ENCODE measurements at places on chromosomes 4 and X. TPM values are rescaled to one million over a fixed set of nuclear protein-coding genes. Genes with fewer than 3 reads are reported as not detected.

MAGEA4 gene
- total RNA-seq = not detected

DCAF8L2 gene
- not detected for total RNA-seq

TRIM61 gene
- not detected for total RNA-seq

FGF5 gene
- total RNA-seq = 0.60 TPM

GAGE10 gene
- not detected for total RNA-seq

CDS1 gene
- total RNA-seq = 0.30 TPM

PTTG2 gene
- total RNA-seq = 1.3 TPM

DNAAF6 gene
- total RNA-seq = not detected

SLC25A43 gene
- total RNA-seq = 45.4 TPM

WNK3 gene
- 2.1 TPM for total RNA-seq

DNA sequence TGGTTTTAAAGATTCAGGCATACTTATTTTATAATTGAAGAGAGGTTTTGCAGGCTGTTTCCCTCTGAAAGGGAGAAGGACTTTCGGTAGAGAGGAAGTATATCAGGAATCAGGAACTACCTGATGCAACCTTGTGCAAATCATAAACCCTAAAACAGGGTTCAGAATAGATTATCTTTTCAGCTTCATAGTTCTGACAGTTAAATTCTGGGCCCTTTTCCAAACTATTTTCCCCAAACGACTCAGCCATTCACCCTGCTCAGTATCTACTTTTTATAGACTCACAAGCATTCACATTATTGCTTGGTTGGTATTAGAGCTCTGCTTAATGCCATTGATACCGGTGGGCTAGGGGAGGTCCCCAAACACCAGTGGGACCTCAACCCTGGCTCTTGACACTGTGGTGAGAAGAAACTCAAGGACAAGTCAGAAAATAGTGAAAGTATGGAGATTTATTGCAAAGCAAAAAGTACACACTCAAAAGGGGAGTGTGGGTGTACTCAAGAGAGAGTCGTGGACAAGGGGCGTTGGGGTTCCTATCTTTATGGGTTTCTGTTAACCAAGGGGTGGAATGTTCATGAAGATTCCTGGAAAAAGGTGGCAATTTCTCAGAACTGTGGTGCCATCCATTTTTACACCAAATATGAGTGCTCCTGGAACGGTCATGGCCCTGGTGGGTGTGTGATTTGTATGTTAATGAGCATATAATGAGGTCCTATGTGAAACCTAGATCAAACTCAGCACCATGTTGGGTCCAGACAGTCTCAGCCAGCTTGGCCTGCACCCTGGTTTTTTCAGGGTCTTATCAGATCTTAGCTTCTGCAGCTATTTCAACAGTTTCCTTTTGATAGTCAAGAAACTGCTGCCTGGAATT, 238.3 kb downstream of the DCLK2 start:
- DNase-seq = no peak

- DNase-seq = no peak
Measured at GRCh38 chr4:172787111-172787510, 381.5 kb upstream of the GALNT7 start.

DNA sequence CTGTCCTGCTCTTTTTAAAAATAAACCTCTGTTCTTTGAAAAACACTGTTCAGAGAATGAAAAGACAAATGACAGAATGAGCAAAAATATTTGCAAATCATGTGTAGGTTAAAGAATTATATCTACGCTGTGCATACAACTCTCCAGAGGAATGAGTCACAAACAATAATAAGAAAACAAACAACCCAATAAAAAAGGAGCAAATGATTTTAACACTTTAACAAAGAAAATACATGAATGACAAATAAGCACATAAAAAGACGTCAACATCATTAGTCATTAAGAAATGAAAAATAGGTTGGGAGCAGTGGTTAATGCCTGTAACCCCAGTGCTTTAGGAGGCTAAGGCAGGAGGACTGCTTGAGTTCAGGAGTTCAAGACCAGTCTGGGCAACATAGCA, 21.1 kb upstream of the LRCH2 start:
- no peak for DNase-seq

GRCh38 chrX:79153348-79153747, 8.9 kb downstream of the GPR174 start:
- DNase-seq = no peak

DNA sequence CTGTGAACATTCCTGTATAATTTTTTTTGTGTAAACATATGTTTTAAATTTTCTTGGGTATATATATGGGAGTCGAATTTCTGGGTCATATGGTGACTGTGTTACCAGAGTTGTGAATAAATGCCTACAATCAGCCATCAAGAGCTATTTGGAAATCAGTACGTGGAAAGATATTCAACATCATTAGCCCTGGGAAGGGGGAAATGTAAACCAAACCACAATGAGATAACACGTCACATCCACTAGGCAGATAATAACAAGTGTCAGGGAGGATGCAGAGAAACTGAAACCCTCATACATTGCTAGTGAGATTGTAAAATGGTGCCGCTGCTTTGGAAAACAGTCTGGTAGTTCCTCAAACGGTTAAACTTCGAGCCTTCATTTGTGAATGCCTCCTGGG, 43.9 kb downstream of the LUZP4 start:
- no peak for DNase-seq

GRCh38 chrX:109830157-109830703, 97.2 kb upstream of the ACSL4 start:
- no peak for DNase-seq

DNA sequence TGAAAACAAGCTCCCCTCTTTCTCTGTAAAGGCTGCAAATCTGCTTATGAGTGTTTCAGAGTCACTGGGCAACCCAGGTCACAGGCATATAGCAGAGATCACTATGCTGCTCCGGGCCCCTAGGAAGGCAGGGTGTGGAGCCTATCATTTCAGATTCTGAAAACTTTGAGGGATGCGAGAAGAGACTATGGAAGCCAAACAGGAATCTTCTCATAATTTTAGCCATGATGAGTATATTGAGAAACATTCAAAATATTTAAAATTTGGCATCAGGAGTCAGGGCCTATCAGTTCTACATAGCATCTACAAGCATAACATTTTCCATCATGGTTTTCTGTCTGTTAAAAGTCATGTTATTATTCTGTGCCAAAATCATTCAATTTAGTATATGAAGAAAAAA, 61.7 kb upstream of the ATXN3L start:
- DNase-seq = no peak

DNA sequence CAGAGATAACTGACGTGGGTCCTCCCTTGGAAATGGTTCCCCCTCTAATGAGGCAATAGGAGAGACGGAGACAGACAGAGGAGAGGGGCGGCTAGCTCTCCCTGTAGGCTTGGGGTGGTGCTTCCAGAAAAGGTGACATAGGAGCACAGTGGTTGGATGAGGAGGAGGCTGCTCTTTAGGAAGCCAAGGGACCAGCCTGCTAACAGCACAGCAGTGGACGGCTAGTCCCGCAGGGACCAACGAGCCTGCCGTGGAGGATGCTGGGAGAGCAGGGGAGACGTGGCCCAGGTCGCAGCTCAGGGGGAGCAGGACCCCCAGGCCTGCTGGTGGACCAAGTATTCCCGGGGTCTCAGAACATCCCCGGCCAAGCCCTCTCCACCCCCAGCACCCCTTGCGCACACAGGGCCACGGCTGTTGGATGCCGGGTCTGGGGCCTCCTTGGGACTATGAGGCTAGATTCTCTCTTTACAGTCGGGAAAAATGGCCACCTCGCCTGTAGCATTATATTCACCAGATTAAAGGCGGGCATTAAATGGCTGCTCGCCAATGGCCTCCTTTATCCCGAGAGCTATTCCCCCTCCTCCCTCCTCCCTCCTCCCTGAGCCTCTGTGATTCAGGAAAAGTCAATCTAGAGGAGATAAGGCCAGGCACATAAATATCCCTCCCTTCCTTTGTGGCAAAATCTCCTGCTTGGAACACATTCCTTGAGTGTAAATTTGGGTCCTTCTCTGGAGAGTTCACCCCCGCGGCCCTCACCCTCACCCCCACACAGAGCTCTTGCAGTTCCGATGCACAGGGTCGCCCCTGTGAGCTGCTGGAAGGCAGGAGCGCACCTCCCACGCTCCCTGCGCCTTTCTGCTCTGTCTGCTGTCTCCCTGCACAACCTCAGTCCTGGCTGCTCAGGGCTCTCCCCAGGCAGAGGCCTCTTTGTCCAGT, 30.5 kb upstream of the NSG1 start:
- no peak for DNase-seq

DNA sequence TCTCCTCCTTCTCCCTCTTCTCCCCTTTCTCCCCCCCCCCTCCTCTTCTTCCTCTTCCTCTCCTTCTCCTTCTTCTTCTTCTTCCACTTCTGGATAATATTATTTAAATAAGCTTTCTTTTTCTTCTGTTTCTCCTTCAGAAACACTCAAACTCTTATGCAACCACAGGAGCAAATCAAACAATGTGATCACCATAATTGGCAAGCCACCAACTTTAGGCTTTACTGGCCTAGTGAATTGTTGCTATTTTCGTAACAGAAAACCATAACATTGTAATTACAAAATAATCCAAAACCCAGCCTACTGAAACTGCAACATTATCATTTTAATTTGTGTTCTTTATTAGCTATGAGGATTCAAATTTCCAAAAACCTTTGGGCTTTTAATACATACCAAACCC, 14.3 kb downstream of the DCAF8L1 start:
- DNase-seq = peak; percentile 5

DNA sequence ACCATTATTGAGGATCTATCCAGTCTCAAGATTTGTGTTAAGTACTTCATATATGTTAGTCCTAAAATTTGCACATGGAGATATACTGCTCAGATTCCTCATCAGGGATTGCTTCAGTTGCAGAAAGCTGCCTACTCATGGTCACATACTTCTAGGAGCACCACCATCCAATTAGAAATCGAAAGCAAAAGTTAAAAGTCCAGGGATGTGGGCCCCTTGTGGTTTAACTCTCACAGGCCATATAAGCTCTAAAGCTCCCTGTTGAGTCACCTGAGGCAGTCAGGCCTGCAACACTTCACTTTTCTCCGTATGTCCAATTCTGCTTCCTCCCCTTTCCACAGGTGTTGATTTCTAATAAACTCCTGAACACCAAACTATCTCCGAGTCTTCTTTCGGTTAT, 84.2 kb downstream of the CNOT6L start:
- DNase-seq = no peak

DNA sequence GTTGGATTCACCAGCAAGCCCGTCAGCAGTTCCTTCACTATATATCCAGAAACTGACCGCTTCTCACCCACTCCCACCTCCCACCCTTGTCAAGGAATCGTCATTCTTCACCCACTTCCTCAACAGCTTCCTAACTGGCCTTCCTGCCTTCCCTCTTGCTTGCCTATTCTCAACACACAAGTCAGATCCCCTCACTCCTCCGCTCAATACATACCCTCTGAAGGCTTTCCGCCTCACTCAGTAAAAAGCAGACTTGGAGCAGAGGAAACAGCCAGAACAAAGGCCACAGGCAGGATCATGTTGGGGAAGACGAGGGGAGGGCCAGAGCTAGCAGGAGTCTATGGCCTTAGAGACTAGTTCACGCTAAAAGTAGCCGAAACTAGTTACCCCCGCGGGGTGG, 23.7 kb downstream of the RWDD4 start:
- DNase-seq = no peak

- DNase-seq = no peak
Measured at GRCh38 chrX:71301195-71301924, at the start of gene ITGB1BP2. Gene ITGB1BP2 (plus strand): TSS chrX:71301750. CDS start chrX:71301807, 57 bp downstream.

GRCh38 chr4:181006499-181007260, 1236.5 kb upstream of the TENM3 start:
- no peak for DNase-seq

DNA sequence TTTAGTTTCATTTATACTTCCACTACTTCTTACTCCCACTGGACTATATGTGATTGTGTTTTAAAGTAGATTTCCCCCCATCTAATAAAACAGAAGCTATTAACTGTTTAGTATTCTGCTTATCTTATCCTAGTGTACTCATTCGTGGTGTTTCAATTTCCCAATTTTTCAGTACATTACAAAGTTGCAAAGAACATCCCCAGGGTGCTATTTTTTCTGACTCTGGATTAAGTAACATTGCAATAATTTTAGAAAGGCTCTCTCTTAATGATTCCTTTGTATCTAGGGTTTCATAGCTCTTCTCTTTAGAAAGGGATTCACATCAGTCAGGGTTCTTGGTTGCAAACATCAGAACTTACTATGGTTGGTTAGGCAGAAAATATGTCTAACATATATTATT, 317.9 kb upstream of the DIPK2B start:
- DNase-seq = no peak

DNA sequence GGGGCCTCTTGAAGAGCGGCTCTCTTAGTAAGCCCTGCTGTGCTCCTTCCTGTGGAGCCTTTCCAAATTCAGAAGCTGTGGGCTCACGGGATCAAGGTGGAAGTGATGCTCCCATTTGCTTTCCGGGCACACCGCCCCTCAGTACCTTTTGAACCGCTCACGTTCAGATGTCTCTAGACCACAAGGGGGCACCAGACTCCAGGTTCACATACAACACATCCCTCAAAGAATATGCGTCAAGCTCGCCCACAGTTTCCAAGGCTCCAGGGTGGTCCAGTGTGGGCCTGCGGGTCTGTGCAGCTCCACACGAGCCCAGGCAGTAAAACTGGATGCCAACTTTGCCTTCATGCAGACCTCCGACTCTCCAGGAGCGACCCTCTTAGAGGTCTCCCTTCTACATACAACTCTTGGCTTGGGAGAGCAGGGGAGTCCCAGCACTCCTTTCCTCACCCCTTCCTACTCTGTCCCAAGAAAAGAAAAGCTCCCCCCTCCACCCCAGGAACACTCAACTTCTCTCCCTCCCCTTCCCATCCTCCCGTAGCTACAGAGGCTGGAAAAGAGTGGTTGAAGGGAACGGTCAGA, 11.0 kb downstream of the SUPT20HL1 start:
- DNase-seq = peak; percentile 76

GRCh38 chr4:128159967-128160366, 98.9 kb downstream of the LARP1B start:
- no peak for DNase-seq

- DNase-seq = no peak
Measured at GRCh38 chrX:128106630-128107029, 54.4 kb upstream of the ACTRT1 start.

Measured in tibial nerve (tissue), 4 donors.